Naive thymus-derived CD8-positive, alpha-beta T cell (primary cell): ENCODE measurements at places on chromosomes 7 and 10. TPM values are rescaled to one million over a fixed set of nuclear protein-coding genes. Genes with fewer than 3 reads are reported as not detected.

GRCh38 chr10:28363376-28363775, 60.5 kb upstream of the MPP7 start:
- H3K4me1 ChIP-seq: peaks cover 25% of the 10 kb centered on the region
- no peaks in the 10 kb centered on the region for H3K36me3 ChIP-seq
- no peak overlapping the region for H3K4me3 ChIP-seq
- no peak for DNase-seq
- no peaks in the 10 kb centered on the region for H3K27me3 ChIP-seq

SKIDA1 gene
- total RNA-seq: 0.08 TPM

DNA sequence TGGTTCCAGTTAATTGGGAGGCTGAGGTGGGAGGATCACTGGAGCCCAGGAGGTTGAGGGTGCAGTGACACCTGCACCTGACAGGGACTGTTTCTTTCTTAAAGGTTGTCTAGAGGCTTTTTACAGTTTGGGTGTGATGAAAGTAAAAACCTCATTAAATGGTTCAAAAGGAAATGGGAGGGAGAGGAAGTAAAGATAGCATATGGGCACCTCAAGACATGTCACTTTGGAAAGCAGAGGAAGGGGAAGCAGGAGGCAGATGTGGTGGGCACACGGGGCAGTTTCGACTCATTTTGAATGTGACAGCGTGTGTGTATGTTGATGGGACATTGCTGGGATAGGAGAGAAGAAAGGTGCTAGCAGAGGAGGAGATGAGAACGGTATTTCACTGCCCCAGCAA, 203.1 kb downstream of the MLLT10 start:
- peak overlapping the region; percentile 30 for H3K4me3 ChIP-seq
- H3K27me3 ChIP-seq: no peaks in the 10 kb centered on the region
- H3K36me3 ChIP-seq: no peaks in the 10 kb centered on the region

UCMA gene
- total RNA-seq: not detected
